Body of pancreas (tissue), 4 donors: ENCODE measurements at places on chromosomes 2 and 18. TPM values are rescaled to one million over a fixed set of nuclear protein-coding genes. Genes with fewer than 3 reads are reported as not detected.

DNA sequence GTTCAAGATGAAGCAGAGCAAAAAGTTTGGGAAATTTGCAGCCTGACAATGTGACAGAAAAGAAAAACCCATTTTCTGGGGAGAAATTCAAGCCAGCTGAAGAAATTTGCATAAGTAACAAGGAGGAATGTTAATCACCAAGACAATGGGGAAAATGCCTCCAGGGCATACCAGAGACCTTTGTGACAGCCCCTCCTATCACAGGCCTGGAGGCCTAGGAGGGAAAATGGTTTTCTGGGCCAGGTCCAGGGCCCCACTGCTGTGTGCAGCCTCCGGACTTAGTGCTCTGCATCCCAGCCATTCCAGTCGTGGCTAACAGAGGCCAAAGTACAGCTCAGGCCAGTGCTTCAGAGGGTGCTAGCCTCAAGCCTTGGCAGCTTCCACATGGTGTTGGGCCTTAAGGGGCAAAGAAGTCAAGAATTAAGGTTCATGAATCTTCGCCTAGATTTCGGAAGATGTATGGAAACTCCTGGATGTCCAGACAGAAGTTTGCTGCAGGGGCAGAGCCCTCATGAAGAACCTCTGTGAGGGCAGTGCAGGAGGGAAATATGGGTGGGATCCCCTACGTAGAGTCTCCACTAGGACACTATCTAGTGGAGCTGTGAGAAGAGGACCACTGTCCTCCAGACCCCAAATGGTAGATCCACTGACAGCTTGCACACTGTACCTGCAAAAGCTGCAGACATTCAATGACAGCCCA lies 314.1 kb upstream of the TRIB2 start:
- no peaks in the 10 kb centered on the region for H3K4me1 ChIP-seq
- H3K36me3 ChIP-seq, result no peaks in the 10 kb centered on the region
- H3K4me3 ChIP-seq, result no peak overlapping the region
- no peak for DNase-seq
- H3K27me3 ChIP-seq, result no peaks in the 10 kb centered on the region
- no peak overlapping the region for H3K27ac ChIP-seq

DNA sequence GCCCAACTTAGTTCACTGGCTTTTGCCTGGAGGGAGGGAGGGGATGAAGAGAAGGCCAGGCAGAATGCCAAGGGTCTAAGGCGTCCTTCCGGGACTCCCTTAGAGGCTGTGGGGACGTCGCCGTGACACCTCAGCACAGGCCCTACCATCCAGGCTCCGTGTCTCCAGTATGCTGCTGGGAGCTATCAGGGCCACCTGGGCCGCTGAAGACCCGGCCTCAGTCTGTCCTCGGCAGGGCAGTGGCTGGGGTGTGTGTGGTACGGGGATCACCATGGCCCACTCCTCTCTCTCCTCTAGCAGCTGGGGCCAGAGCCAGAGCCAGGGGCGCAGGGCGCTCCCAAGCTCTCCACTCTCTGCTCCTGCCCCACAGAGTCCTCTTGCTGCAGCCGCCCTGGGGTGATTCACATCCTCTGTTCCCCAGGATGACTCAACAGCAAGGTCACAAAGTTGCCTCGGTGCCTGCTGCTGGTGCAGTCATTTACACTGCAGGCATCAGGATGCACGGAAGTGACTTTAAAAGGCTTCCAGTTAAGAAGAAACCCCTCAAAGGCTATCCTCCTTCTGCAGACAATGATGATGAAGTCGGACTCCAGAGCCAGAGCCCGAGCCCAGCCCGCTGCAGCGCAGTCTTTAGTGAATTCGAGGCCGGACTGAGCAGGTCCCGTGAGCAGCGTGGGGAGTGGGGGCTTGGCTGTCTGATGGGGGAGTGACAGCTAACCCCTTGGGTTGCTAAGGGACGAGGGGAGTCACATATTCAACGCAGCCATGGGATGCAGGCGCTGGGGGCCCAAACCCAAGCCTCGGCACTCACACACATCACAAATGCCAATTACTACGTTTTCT lies 31.9 kb downstream of the SNORC start:
- no peaks in the 10 kb centered on the region for H3K36me3 ChIP-seq
- H3K27ac ChIP-seq, result no peak overlapping the region
- no peaks in the 10 kb centered on the region for H3K27me3 ChIP-seq

- H3K27ac ChIP-seq, result no peak overlapping the region
- no peaks in the 10 kb centered on the region for H3K27me3 ChIP-seq
- no peaks in the 10 kb centered on the region for H3K36me3 ChIP-seq
- H3K4me1 ChIP-seq, result no peaks in the 10 kb centered on the region
- no peak for DNase-seq
- H3K4me3 ChIP-seq, result no peak overlapping the region
These were observed 14.7 kb upstream of the NEU4 start for GRCh38 chr2:241794250-241794823.

GRCh38 chr2:222623756-222624309 lies 32.1 kb downstream of the FARSB start:
- H3K27me3 ChIP-seq, result no peaks in the 10 kb centered on the region
- H3K4me3 ChIP-seq, result no peak overlapping the region
- H3K36me3 ChIP-seq, result no peaks in the 10 kb centered on the region
- no peak for DNase-seq

DNA sequence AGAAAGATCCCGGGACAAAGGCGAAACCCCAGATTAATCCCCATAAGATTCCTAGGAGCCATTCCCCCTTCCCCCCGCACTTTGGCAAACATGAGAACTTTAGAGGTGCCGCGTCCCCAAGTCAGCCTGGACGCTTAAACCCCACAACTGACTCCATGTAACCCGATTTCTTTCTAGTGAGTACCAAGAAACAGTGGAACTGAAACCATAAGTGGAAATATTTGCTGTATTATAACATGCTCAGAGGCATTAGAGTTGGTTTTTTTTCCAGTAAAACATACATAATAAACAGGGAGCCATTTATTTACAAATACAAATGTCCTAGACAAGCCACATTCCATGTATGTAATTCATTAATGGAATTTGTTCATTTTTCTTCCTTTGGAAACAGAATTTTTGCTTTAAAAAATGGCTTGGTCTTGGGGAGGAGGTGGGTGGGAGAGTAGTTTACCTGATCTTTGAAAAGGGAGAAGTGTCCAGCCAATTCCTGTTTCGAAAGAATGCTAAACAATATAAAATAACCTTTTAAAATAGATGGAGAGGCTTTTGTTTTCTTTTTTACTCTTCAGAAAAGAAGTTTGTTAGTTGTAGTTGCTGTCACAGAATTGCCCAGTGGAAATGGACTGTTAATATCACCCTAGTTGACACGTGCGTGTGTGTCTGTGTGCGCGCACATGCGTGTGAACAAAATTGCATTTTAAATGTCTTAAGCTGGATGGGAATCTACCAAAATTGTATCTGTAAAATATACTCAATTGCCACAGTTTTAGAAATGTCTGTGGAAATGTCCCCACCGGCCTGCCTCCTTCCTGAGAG lies 10.6 kb downstream of the POU3F3 start:
- DNase-seq, result no peak
- H3K4me3 ChIP-seq, result no peak overlapping the region
- no peaks in the 10 kb centered on the region for H3K36me3 ChIP-seq
- H3K4me1 ChIP-seq, result peaks cover 30% of the 10 kb centered on the region
- peaks cover 10% of the 10 kb centered on the region for H3K27me3 ChIP-seq
- no peak overlapping the region for H3K27ac ChIP-seq

GRCh38 chr18:79586436-79587225 lies 93.0 kb upstream of the CTDP1 start:
- H3K36me3 ChIP-seq, result no peaks in the 10 kb centered on the region
- H3K4me1 ChIP-seq, result peaks cover 15% of the 10 kb centered on the region
- H3K4me3 ChIP-seq, result no peak overlapping the region
- H3K27ac ChIP-seq, result no peak overlapping the region

DNA sequence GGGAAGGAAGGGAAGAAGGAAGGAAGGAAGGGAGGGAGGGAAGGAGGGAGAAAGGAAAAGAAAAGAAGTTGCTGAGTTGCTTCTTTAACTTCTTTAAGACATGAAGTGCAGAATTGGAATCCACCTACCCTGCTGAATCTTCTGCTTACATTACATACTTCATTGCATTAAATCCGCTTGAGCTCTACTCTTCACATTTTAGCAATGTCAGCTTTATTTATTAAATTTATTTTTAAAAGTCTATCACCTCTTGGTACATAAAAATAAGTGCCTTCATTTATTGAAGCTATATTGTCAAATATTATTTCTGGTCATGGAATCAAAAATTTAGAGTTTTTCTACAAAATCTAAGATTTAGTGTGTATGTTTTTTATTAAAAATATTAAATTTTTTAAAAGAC lies 284.6 kb downstream of the CCDC102B start:
- H3K36me3 ChIP-seq, result no peaks in the 10 kb centered on the region
- H3K27ac ChIP-seq, result no peak overlapping the region
- no peaks in the 10 kb centered on the region for H3K4me1 ChIP-seq
- H3K27me3 ChIP-seq, result no peaks in the 10 kb centered on the region

GRCh38 chr2:135152361-135152760 lies 100.3 kb downstream of the RAB3GAP1 start:
- H3K36me3 ChIP-seq, result peaks cover 5% of the 10 kb centered on the region
- H3K4me1 ChIP-seq, result peaks cover 27% of the 10 kb centered on the region
- H3K27ac ChIP-seq, result no peak overlapping the region
- no peak overlapping the region for H3K4me3 ChIP-seq

GRCh38 chr2:74074487-74074886 lies 73.2 kb downstream of the BOLA3 start:
- no peaks in the 10 kb centered on the region for H3K36me3 ChIP-seq
- H3K27me3 ChIP-seq, result no peaks in the 10 kb centered on the region
- no peak overlapping the region for H3K4me3 ChIP-seq

DNA sequence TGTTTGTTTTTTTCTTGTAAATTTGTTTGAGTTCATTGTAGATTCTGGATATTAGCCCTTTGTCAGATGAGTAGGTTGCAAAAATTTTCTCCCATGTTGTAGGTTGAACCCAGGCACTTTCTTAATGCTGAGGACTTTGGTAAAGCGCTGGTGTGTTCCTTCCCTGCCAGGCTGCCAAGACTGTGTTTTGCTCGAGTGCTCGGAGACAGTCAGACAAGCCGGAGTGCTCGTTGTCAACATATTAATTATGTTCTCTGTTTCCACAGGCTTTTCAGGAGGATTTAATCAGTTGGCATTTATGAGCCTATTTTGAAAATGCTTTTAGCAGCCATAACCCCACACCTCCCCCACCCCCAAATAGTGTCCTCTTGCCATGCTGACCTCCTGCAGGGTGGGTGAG lies 6.4 kb downstream of the MTCL1 start:
- DNase-seq, result no peak
- H3K4me1 ChIP-seq, result peaks cover 21% of the 10 kb centered on the region
- no peak overlapping the region for H3K4me3 ChIP-seq
- no peaks in the 10 kb centered on the region for H3K36me3 ChIP-seq
- no peaks in the 10 kb centered on the region for H3K27me3 ChIP-seq

GRCh38 chr2:12116228-12116750 lies 369.9 kb downstream of the LPIN1 start:
- no peak for DNase-seq
- H3K4me3 ChIP-seq, result no peak overlapping the region
- H3K36me3 ChIP-seq, result no peaks in the 10 kb centered on the region
- H3K27ac ChIP-seq, result no peak overlapping the region
- H3K27me3 ChIP-seq, result no peaks in the 10 kb centered on the region

The PRSS56 gene
- not detected for total RNA-seq

The TMEM185B gene
- 18.7 TPM for total RNA-seq

The RSAD2 gene
- total RNA-seq, result 1.0 TPM

The MORN2 gene
- 3.4 TPM for total RNA-seq

The TUBA3E gene
- not detected for total RNA-seq

The SCG2 gene
- total RNA-seq, result 13.0 TPM
